ENCODE measurements at places on chromosomes 5 and 9.

DNA sequence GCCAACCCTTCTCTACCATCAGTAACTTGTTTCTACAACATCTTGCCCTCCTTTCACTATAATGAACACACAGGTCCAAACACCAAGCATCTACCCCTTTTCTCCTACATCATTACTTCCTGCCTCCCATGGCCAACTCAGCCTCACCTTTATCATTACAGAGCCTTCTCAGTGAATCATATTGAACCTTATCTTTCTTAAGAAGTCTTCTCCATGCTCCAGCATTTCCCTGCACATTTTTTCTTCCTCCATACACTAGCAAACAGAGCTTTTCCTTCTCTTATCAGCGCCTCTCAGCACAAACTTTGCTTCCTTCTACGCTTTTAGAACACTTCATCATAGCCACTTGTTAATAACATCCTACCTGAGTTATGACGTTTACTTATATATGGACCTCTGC lies 148.2 kb downstream of the ARL15 start:
- no peak for DNase-seq

- DNase-seq, result no peak
Observed at GRCh38 chr5:28132151-28132550, 1093.8 kb upstream of the CDH9 start.

DNA sequence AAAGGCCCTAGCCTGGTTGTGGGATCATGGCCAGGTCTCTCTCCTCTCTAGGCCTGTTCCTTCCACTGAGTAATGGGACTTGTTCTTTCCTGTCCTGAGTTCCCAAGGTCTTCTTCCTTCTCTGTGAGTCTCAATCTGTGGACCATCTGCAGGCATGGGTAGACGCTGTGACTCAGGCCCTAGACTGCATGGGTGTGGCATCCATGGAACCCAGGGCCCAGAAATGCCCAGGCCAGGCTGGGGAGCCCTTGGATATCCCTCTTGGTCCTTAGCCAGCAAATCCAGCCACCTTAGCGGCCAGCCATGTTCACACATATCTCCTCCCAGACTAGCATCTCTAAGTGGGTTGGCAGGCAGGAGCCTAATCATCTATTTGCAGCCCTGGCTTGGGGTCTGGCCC lies 2.3 kb upstream of the ACSL6 start:
- DNase-seq, result no peak

- no peak for DNase-seq
Observed at GRCh38 chr5:144377207-144377606, 206.5 kb downstream of the KCTD16 start.

DNA sequence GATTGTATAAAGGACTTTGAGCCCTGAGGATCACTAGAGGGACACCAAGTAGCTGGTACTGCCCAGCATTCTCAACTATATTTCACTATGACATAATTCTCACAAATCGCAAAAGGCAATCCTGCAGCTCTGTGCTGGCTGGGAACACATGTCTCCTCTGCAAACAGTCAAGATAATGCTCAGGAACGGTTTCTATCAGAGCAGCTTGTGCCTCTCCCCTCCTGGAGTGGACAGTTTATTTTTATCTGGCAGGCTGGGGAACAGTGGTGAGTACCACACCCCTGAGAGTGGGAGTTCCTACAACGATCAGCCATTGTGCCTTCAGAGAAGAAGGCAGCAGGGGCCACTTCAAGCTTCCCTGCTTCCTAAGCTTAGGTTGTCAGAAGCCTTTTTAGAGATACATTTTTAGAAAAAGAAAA lies 65.8 kb downstream of the ERAP1 start:
- DNase-seq, result no peak

- DNase-seq, result no peak
Observed at GRCh38 chr5:76849419-76850291, at the start of gene S100Z. S100Z (plus strand) TSS chr5:76850014; CDS start chr5:76875360, 25,346 bp downstream.

Measured in NCI-H1105 treated with DMSO at 0.1 percent for 48 hours (cell line).